ENCODE measurements at places on chromosomes 11 and 22.

DNA sequence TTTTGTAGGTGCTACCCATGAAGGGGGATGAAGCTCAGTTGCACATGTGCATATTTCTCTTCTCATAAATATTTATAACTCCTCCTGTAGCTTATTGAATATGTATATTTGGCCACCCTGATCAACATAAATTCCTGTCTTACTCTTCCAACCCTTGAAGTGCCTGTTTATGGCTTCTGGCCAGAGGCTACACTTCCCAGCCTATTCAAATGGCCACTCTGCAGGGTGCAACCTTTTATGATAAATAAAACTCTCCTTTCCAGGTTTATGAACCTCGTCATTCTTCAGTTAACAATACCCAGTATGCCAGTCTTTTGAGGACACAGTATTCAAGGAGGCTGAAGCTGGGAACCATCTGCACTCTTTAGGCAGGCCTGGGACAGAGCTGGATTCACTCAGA lies 2.6 kb upstream of the RTL6 start:
- no peak for DNase-seq

DNA sequence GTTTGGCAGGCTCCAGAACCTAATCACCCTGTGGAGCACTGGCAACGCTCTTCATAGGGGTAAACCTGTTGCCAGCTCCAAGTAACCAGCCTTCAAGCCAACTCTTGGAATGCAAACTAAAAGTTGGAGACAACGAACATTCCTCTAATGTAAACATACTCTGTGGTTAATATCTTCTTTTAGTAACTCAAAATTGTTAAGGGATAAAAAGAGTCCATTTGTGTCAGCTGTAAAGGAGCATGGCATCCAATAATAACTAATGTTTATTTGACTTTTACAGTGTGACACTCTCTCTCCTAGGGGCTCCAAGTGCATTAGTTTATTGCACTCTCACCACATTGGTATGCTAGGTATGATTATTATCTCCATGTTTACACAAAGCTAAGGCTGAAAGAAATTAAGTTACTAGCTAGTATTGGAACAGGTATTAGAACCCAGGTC lies 31.0 kb upstream of the AMOTL1 start:
- DNase-seq = peak; percentile 46

GRCh38 chr11:22371160-22371559 lies 33.0 kb downstream of the SLC17A6 start:
- DNase-seq = no peak

DNA sequence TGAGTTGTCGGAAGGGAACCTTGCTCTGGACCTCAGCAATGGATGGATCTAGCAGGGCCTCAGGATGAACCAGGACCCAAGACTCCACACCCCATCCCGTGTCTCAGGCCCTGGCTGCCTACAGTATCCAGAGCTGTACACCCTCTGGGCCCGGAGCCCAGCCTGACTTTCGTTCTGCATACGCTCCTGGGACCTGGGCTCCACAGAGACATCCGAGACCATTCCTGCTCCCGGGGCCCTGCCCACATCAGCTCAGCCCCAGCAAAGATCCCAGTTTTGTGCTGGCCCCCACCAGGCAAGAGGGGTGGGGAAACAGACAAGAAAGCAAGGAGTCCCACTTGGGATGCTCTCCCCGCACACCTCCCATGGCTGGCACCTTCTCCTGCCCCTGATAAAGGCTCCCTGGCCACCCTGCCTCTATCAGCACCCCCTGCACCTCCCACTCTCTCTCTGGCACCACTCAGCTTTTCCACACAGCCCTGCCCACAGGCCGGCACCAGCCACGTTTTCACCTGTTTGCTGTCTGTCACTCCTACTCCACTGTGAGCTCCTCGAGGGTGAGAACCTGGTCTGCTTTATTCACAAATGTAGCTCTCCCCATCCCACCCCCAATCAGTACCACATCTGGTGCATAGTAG lies 64.5 kb upstream of the TCF20 start:
- DNase-seq = no peak

DNA sequence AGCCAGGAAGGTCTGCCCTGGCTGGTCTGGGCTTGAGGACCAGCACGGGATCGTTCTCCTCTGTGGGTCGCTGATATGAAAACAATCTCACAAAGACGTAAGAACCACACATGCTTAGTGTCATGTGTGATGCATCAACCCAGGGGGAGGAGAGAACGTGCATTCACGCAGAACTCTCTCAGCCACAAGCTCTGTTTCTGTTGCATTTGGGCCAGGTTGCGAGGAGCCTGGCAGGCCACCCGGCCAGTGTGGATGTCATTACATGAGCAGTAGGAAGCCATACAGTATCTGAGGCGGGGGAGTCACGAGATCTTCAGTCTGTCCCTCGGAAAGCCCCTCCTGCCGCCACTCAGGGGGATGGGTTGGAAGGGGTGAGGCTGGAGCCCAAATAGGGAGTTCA lies 53.1 kb upstream of the KCNQ1OT1 start:
- peak; percentile 64 for DNase-seq

GRCh38 chr11:66659763-66660162 lies 17.9 kb downstream of the RBM4B start:
- DNase-seq = no peak

- DNase-seq = no peak
Observed at GRCh38 chr11:99019696-99020095, 1.1 kb upstream of the CNTN5 start.

- no peak for DNase-seq
Observed at GRCh38 chr11:65695459-65696241, 16.4 kb upstream of the KAT5 start.

GRCh38 chr11:115471367-115471766 lies 32.8 kb downstream of the CADM1 start:
- DNase-seq = no peak

- DNase-seq = no peak
Observed at GRCh38 chr11:75268626-75269366, 28.2 kb downstream of the TPBGL start.

- no peak for DNase-seq
Observed at GRCh38 chr11:19947537-19948114, 212.6 kb downstream of the DBX1 start.

GRCh38 chr22:46416520-46416871 lies 81.0 kb downstream of the TRMU start:
- no peak for DNase-seq

GRCh38 chr11:124643605-124644425 lies 21.2 kb downstream of the TBRG1 start:
- DNase-seq = peak; percentile 96

DNA sequence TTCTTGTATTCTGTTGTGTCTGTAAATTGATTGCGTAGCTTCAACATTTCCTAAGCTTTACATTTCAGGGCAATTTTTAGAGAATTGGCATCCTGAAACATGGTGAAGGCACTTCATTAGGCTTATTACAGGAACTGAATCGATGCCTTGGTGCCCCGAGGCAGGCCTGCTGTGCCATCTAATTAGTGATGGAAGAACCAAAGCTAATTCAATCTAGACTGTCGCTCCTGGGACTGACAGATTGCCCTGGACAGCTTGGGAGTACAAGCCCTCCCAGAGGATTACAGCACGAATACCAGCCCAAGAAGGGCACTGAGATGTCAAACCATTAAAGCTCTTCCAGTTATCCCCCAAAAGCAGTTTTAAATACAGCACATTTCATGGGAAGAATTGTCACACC lies 243.2 kb upstream of the ZC3H12C start:
- no peak for DNase-seq

- no peak for DNase-seq
Observed at GRCh38 chr11:102592634-102593581, 32.2 kb downstream of the MMP20 start.

GRCh38 chr11:27315836-27316235 lies 47.2 kb downstream of the CCDC34 start:
- DNase-seq = no peak

DNA sequence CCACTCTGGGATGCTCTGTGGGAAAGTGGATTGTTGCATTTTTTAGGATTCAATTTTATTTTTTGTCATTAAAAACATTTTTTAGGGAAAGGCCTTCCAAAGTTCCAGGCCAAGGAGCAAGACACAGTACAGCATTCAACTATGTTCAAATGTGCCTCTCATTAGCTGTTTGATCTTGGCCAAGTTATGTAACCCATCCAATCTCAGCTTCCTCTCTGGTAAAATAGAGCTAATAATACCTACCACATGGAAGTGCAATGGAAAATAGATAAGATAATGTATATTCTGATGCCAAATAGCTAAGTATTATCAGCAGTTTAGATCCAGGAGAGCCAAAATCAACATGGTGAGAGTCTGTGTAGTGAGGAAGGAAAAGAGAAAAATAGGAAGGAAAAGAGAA lies 220.3 kb upstream of the SESN3 start:
- no peak for DNase-seq

DNA sequence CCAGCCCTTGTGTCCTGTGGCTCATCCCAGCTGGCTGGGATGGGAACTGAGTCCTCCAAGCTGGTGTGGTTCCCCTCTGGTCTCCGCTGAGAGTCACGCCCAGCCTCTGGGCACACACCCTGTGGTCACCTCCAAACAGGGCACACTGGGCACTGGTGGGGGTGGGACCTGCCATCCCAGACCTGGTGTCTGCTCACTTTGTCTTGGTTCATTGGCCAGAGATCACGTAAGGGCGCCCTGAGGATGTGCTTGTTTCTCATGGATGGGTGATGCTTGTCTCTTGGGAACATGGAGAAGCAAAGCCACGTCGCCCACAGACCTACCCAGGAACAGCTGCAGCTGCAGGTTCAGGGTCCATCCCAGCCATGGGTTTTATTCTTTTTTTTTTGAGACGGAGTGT lies 43.1 kb downstream of the LRP5 start:
- DNase-seq = no peak

DNA sequence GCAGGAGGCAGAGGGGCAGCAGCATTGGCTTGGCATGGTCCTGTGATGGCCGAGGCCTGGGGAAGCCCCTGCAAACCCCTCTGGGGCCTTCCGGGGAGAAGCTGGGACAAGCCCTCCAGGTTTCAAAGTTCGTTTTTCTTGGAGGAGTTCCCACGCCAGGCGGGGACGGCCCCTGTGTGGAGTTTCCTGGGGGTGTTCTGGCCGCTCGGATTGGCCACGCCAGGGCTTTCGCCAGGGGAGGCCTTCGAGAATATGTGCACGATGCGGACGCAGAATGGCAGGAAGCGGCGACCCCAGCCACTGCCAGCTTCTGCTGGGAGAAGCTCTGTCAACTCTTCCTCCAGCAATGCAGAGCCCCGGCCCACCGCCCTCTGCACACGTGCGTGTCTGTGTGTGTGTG lies 102.3 kb upstream of the ASPHD2 start:
- DNase-seq = no peak

GRCh38 chr22:26979294-26979693 lies 321.9 kb downstream of the MIAT start:
- DNase-seq = peak; percentile 5

DNA sequence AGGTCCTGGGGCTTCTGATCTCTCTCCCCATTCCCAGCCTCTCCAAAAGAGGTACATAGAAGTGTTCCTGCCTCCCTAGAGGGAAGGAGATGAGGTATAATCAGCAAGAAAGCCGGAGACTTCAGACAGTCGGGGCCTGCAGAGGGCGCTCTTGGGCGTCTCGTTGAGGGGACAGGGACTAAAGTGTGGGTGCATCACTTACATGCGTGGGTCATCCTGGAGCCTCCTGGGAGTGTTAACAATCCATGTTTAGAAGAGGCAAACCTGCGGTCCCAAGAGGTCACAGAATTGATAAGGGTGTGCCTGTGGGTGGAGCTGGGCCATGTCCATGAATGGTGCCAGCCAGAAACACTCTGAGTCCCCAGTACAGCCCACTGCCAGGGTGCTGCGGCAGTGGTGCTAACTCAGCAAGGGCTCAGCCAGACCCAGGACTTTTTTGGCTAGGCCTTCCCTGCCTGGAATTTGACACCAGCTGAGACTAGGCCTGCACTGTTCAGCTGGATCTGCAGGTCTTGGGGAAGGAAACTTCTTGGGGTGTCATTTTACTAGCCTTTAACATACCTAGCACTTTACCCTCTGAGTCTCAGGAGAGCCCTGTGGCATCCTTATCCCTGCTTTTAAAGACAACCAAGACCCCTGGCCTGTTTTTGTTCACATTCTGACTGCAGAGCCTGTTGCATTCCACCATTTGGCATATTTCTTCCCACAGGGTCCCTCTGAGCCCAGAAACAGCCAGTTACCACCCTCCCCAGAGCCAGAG lies 5.5 kb downstream of the YDJC start:
- no peak for DNase-seq

GRCh38 chr11:32100495-32100894 lies 9.6 kb downstream of the RCN1 start:
- no peak for DNase-seq

DNA sequence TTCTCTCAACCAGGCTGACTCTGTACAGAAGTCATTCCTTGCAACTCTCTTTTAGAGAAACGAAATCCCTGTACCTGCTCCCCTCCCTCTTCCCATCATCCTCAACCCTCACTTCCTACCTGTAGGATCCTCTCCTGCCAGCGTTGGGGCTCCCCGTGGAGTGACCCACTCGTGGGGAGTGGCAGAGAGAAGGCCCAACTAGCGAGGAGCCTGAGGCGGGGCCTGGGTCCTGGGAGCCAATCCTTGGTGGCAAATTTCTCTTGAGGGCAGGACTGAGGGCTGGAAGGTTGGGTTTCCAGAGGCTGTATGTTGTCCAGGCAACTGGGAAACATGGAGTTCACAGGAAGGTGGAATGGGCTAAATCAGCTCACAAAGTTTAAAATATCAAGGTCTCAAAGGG lies 10.4 kb downstream of the NHERF4 start:
- DNase-seq = peak; percentile 76

- peak; percentile 43 for DNase-seq
Observed at GRCh38 chr22:31970490-31971444, 26.4 kb downstream of the YWHAH start.

DNA sequence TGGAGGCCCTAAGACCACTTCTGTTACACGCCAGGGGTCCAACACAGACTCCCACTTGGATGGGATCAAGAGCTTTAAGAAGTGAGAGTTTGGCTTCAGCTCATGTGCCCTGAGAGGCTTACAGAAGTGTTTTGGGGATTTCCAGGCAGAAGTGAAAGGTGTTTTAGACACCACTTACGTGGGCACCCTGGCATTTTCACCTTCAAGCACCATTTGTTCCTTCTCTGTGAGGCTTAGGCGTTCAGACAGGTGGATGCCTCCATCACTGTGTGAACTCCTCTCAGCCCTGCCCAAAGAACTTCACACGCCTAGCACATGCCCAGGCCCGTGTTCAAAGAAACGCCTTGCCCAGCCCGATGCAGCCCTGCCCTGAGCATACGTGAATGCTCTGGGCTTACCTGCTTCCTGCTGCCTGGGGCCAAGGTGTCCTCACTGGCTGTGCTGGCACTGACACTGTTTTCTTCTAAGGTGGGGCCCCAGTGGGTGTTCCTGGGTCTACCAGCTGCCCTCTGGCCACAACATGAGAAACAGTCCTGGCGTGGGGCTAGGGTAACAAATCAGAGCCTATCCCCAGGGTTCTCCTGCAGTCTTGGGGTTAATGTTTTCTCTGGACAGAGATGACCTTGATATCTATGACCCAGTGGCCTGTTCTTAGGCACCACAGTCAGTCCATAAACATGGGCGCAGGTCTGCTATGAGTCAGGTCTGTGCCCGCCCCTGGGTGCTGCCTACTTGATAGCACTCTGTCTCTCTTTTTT lies 34.0 kb downstream of the AMPD3 start:
- DNase-seq = no peak

DNA sequence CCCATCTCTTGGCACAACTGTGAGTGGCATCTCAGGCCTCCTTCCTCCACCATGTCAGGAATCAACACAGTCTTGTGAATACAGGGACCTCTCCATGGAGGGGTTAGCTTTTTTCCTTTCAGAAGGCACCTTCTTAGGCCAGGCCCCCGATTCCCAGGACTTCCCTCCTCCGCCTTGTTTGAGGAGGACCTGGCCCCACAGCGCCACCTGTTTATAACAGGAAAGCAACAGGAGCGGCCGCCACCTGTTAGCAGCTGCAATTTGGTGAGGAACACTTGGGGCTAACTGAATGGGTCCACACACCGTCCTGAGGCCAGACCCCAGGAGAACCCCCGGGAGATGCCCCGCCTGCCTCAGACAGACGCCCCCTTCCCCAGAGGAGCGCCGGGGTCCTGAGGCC lies 3.8 kb upstream of the PKP3 start:
- no peak for DNase-seq

Data from amniotic epithelial cell (primary cell).